ENCODE measurements at places on chromosomes 1 and 21. TPM values are rescaled to one million over a fixed set of nuclear protein-coding genes. Genes with fewer than 3 reads are reported as not detected.
A peak's percentile ranks its signal among the peaks of the same experiment; 100 is the strongest.

GRCh38 chr1:116951200-116951935 lies 41.7 kb downstream of the PTGFRN start:
- peak; percentile 26 for DNase-seq

GRCh38 chr1:52599236-52599635 lies 2.9 kb upstream of the GPX7 start:
- DNase-seq: no peak

DNA sequence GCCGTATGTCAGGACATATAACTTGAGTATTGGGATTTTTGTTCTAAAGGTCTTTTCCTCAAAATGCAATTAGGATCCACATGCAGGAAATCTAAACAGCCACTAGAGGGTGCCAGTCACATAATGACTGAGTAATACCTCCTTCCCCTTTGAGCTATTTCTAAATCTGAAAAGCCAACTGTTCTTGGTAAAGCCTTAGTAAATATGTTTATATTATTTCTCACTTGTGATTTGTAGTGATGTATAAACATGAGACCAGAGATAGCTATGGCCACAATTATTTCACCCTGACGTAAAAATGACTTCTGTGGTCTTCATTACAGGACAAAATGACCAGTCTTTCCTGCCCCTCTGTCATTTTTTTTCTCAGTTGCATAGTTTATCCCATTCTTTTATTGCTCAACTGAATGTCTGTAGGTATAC lies 41.0 kb upstream of the DR1 start:
- peak; percentile 54 for DNase-seq

- peak; percentile 3 for DNase-seq
Measured at GRCh38 chr21:23876925-23877558, 1730.2 kb downstream of the MRPL39 start.

DNA sequence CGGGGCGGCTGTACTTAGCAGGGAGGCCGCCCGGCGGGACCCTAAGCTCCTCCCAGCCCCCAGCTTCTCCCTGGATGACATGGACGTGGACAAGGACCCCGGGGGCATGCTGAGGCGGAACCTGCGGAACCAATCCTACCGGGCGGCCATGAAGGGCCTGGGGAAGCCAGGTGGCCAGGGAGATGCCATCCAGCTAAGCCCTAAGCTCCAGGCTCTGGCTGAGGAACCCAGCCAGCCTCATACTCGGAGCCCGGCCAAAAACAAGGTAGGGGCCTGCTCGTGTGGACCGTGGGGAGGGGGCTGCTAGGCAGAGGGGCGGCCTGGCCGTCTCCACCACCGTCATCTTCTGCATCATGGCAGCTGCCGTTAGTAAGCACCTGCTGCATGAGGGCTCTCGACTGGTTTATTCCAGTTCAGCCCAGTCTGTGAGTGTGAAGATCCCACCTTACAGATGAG lies 9.0 kb downstream of the ARHGEF16 start:
- DNase-seq: no peak

The SPOCD1 gene
- total RNA-seq: 47.2 TPM

DNA sequence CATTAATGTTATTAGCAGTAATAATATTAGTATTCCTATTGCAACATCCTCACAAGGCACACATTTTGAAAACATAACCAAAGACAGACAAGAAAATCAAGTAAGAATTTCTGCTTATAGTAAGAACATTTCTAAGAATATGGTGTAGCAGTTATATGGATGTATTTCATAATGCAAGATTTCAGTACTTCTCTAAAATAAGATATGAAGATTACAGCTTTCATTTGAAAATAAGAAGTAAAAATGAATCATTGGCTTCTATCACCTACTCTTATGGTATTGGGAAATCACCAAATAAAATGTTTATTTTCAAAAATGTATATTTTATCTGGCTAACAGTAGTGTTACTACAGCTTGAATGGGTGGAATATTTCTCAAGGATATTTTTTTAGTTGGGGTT lies 103.8 kb upstream of the USP25 start:
- no peak for DNase-seq

Data from fibroblast of lung (primary cell).